Activated CD4-positive, alpha-beta T cell treated with anti-CD3 and anti-CD28 coated beads, Interleukin-2, amount 10 ng/mL, durations not matched to agents 7 days and 5 days (primary cell): ENCODE measurements at places on chromosomes 11 and 22. TPM values are rescaled to one million over a fixed set of nuclear protein-coding genes. Genes with fewer than 3 reads are reported as not detected.

DNA sequence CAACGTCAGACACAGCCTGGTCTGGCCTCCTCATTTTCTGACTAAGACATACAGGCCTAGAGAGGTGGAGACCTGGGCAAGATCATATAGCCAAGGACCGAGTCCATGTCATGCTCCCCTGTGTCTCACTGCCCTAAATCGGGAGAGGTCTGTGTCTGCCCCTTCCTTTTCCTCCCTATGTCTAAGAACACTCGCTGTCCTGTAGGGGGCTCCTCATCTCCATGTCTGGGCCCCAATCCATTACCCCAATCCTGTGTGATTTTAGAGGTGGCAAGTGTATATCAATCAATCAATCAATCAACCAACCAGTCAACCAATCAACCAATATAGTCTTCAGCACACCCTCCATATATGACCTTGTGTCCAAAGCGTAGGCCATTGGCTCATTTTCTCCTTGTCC, 125.7 kb downstream of the KIRREL3 start:
- DNase-seq, result no peak

GRCh38 chr11:34262531-34263081, 95.2 kb downstream of the ABTB2 start:
- no peak for DNase-seq

DNA sequence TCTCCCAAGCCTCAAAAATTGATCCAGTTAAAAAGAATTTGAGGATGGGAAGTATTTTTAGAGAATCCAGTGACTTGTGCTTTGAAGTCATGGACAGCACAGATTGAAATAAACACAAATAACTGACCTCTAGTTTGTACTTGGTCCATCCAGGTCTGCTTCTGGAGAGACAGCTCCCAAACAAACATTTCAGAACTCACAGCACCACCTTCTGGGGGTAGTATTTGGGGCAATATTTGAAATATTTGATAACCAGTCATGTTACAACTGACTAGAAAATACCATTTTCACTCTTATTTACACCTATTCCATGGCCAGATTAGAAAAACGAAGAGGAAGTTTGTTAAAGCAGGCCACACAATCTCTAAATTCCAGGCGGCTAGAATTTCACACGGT, 56.2 kb downstream of the CTSC start:
- DNase-seq, result no peak

GRCh38 chr11:14904745-14905103, 12.7 kb upstream of the CYP2R1 start:
- DNase-seq, result peak; percentile 83

PSMD13 gene
- 125 TPM for total RNA-seq

GRCh38 chr11:132158091-132158490, 787.7 kb downstream of the NTM start:
- no peak for DNase-seq

CLTCL1 gene
- 0.62 TPM for total RNA-seq

TMEM45B gene
- total RNA-seq, result 0.84 TPM

GRCh38 chr11:111604392-111605009, 2.3 kb downstream of the SIK2 start:
- DNase-seq, result peak; percentile 22

GRCh38 chr22:18064636-18065035, 13.2 kb upstream of the PEX26 start:
- no peak for DNase-seq

LINC01488 gene
- not detected for total RNA-seq

GRCh38 chr22:25120761-25121212, 78.9 kb upstream of the CRYBB3 start:
- no peak for DNase-seq

- DNase-seq, result no peak
Observed at GRCh38 chr11:57598831-57599155, 1.3 kb downstream of the SERPING1 start.

GRCh38 chr11:70935006-70935768, 317.2 kb downstream of the SHANK2 start:
- no peak for DNase-seq

DNA sequence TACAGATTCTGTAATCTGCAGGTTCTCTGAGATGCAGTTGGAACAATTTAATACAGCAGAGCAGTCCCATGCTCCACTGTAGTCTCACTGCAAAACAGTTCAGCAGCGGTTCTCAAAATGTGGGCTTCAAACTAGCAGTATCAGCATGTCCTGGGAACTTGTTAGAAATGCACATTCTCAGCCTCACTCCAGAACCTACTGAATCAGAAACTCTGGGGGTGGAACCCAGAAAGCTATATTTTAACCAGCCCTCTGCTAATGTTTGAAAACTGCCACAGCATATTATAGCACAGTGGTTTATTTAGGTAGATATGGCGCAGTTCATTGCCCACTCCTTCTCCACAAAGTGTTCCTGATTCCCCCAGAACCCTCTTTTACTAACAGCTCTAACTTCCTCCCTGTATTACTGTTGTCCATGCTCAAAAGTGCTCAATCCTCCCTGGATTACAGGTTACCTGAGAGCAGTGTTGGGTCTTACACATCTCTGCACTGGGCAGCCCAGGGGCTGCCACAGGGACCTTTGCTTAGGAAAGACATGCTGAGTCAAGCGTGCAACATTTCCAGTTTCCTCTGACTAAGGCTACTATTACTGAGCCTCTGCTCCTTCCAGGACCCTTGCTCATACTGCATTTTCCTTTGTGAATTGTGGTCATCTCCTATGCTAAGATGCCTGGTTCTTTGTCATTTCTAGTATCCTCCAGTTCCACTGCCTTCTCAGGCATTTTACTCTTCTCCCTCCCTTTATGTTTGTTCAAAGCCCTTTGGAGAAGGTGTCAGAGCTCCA, 7.7 kb upstream of the DGAT2 start:
- no peak for DNase-seq

DNA sequence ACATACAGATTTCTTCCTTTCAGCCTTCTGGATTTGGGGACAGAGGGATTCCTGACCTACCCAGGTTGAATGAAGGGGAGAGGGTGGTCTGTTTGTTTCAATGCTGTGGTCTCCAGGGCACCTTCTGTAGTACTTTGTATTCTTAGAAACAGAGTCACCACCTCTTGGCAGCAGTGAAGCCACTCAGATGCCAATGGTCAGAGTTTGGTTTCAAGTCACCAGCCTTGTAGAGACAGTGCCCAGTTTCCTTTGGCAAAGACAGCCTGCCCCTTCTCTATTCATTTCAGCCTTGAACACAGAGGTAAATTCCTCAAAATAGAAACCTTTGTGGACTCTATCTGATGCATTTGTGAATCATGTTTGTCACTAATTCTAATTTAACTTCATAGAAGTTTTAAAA, 111.7 kb upstream of the RASSF10 start:
- no peak for DNase-seq

GRCh38 chr22:36879775-36880174, 19.0 kb downstream of the NCF4 start:
- no peak for DNase-seq

TRIM48 gene
- total RNA-seq, result not detected

DNA sequence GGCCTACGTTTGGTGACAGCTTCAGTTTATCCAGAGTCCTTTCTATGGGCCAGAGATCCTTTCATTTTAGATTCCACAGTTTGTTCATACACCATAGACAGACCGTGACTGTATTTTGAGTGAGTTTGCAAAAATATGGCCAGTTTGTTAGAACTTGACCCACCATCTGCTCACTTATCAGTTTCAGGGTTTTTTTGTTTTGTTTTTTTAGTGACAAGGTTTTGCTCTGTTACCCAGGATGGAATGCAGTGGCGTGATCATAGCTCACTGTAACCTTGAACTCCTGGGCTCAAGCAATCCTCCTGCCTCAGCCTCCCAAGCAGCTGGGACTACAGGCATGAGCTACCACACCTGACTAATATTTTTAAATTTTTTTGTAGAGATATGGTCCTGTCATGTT, 9.1 kb upstream of the CKAP5 start:
- no peak for DNase-seq

- no peak for DNase-seq
Observed at GRCh38 chr11:94218372-94218771, 86.0 kb upstream of the IZUMO1R start.

DNA sequence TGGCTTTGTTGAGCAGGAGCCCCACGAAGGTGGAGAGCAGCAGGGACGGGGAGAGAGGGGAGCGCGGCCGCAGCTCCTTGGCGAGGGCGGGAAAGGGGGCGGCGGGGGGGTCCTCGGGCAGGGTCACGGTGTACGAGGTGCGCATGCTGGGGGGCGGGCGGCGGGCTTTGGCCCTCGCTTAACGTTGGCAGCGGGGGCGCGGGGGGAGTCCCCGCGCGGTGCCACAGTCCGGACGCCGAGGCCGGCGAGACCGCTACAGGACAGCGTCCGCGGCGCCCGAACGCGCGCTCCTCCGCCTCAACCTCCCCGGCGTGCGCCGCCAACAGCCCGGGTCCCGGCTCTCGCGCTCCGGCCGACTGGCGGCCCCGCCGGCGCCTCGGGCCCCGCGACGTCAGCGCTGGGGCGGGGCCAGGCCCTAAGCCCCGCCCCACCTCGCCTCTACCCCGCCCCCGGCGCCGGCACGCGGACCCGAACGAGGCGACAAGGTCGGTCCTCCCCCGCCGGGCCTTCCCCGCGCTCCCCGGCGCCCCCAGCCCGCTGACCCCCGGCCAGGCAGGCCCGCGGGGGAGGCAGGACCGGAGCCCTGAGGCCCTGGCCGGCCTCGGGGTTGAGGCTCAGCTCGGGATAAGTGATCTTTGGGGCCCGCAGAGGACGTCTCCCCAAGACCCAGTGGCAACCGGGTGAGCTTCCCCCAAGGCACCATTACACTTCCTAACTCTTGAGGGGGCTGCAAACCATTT, 17.5 kb downstream of the USP2 start:
- DNase-seq, result peak; percentile 45

CCDC15 gene
- total RNA-seq, result 9.0 TPM

ZP1 gene
- not detected for total RNA-seq

MRPL23 gene
- 106 TPM for total RNA-seq

GRCh38 chr11:36361901-36362391, 65.9 kb downstream of the PRR5L start:
- DNase-seq, result no peak

GRCh38 chr11:95359756-95360155, 128.8 kb upstream of the SESN3 start:
- no peak for DNase-seq

- no peak for DNase-seq
Observed at GRCh38 chr22:29901354-29901753, 18.4 kb downstream of the MTMR3 start.

DNA sequence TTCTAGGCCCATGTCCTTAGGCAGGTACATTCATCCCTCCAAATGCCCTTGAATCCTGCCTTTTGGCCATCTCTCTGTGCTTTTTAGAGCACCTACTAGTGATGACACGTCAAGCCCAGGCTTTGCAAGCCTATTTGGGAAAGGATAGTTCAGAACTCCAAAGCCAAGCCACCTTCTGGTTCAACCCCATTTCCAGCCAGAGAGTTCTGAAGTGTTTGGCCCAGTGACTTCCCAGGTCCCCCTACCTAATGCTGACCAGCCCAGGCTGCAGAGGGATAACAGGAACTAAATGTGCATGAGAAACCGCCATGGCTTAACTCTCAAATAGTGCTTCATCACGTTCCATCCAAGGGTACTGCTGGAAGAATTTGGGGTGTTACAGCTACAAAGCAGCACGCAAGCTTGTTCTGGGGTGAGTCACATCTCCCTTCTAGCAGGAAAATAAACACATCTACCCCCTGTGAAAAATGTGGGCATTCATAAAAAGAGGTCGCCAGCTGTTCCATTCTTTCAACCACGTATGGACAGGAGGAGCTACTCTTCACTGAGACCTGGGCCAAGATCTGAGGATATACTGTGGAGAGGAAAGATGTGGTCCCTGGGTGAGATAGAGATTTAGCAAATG, 2.0 kb upstream of the FXYD6 start:
- DNase-seq, result no peak

DNA sequence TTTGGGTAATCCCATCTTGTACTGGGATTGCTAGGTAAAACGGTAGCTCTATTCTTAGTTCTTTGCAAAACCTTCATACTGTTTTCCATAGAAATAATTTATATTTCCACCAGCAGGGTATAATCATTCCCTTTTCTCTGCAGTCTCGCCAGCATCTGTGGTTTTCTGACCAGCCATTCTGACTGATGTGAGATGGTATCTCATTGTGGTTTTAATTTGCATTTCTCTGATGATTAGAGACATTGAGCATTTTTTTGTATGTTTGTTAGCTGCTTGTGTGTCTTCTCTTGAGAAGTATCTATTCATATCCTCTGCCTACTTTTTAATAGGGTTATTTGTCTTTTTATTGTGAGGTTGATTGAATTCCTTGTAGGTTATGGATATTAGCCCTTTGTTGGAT, 220.9 kb downstream of the PGR start:
- DNase-seq, result no peak

- DNase-seq, result no peak
Observed at GRCh38 chr11:99080154-99080553, 59.4 kb downstream of the CNTN5 start.

CBLIF gene
- not detected for total RNA-seq

MIEF1 gene
- 40.0 TPM for total RNA-seq

ADSL gene
- 124 TPM for total RNA-seq

OR4C45 gene
- not detected for total RNA-seq

C11orf87 gene
- not detected for total RNA-seq

- DNase-seq, result no peak
Observed at GRCh38 chr11:3166268-3167142, 1.4 kb upstream of the OSBPL5 start.

ZNRD2 gene
- total RNA-seq, result 35.4 TPM

DNA sequence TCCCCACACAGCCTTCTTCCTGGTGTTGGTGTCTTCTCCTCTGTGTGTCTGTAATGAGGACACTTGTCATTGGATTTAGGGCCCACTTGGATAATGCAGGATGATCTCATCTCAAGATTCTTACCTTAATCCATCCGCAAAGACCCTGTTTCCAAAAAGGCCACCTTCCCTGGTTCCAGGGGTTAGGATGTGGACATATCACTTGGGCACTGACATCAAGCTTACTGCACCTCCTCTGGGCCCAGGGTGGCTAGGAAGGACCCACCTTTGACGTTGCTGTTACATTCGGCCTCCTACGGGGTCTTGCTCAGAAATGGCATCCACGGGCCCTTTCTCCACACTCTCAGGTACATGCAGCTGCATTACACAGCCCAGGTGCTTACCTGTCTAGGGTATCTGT, 535.9 kb downstream of the BRD1 start:
- no peak for DNase-seq

GRCh38 chr11:111230122-111230465, 15.4 kb upstream of the POU2AF2 start:
- no peak for DNase-seq

- DNase-seq, result no peak
Observed at GRCh38 chr22:19110064-19110458, 12.2 kb downstream of the DGCR2 start.

GRCh38 chr11:124170801-124171586, 12.2 kb upstream of the OR10D3 start:
- no peak for DNase-seq
